ENCODE measurements at places on chromosomes 2 and 18. TPM values are rescaled to one million over a fixed set of nuclear protein-coding genes. Genes with fewer than 3 reads are reported as not detected.

GRCh38 chr2:228039752-228040534, 141.5 kb downstream of the SPHKAP start:
- no peaks in the 10 kb centered on the region for H3K36me3 ChIP-seq
- DNase-seq: no peak
- no peak overlapping the region for H3K4me3 ChIP-seq
- H3K4me1 ChIP-seq: no peaks in the 10 kb centered on the region
- no peak overlapping the region for H3K27ac ChIP-seq
- H3K27me3 ChIP-seq: no peaks in the 10 kb centered on the region

DNA sequence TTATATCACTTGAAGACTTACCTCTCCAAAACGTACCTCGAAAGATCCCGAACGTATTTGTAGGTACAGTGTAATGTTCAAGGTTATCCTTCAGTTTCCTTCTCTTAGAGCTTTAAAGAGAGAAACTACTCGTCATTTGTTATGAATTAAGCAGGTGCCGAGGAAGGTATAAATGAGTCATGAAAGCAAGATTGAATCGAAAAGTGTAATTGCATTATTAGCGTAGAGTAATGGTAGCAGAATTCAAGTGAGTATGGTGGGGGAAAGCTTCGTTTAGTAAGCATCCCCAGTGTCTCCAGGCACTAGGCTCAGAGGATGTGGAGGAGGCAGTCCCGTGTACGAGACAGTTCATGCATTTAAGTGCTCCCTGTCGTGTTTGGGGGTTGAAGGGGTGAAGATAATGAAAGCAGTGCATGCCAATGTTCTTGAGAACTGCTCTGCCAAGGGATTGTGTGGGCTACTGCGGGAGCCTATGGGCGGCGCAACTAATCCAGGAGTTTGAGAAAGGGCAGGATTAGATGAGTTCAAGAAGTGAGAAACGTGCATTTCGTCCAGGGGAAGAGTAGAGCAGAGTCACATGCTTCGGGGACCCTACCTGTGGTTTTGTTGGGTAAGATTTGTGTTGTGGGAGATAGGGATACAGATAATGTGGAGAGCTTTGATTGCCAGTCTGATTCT, 858 bp downstream of the POLR1B start:
- DNase-seq: peak; percentile 5
- H3K27me3 ChIP-seq: no peaks in the 10 kb centered on the region
- peaks cover 22% of the 10 kb centered on the region for H3K4me1 ChIP-seq
- H3K4me3 ChIP-seq: peak overlapping the region; percentile 71

DNA sequence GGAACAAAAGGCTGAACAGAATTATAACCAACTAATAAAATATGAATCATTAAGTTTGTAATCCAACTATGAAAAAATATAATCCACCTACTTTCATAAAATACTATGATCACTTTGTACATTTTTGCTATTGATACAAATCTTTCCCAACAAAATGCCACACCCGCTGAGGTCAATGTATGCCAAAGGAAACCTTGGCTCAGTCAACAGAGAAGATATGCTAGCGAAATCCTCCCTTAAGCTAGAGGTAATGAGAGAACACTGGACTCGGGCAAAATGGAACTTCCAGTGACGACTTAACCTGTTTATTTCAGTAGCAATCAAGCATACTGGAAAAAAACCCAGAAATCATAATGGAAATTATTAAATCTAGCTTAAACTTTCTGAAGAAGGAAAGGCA, 81.5 kb downstream of the NOL10 start:
- H3K4me1 ChIP-seq: peaks cover 4% of the 10 kb centered on the region
- DNase-seq: no peak
- no peaks in the 10 kb centered on the region for H3K27me3 ChIP-seq

- H3K36me3 ChIP-seq: no peaks in the 10 kb centered on the region
- no peak overlapping the region for H3K4me3 ChIP-seq
- no peaks in the 10 kb centered on the region for H3K4me1 ChIP-seq
- no peak overlapping the region for H3K27ac ChIP-seq
- no peak for DNase-seq
Observed at GRCh38 chr18:46313521-46313920, 209.3 kb downstream of the HAUS1 start.

GRCh38 chr2:119252186-119253113, 28.8 kb downstream of the STEAP3 start:
- H3K27ac ChIP-seq: no peak overlapping the region
- DNase-seq: no peak
- H3K4me3 ChIP-seq: no peak overlapping the region
- no peaks in the 10 kb centered on the region for H3K27me3 ChIP-seq

GRCh38 chr18:10374636-10375293, 79.7 kb upstream of the APCDD1 start:
- no peak overlapping the region for H3K4me3 ChIP-seq
- no peaks in the 10 kb centered on the region for H3K4me1 ChIP-seq
- H3K36me3 ChIP-seq: no peaks in the 10 kb centered on the region
- no peaks in the 10 kb centered on the region for H3K27me3 ChIP-seq
- DNase-seq: no peak

DNA sequence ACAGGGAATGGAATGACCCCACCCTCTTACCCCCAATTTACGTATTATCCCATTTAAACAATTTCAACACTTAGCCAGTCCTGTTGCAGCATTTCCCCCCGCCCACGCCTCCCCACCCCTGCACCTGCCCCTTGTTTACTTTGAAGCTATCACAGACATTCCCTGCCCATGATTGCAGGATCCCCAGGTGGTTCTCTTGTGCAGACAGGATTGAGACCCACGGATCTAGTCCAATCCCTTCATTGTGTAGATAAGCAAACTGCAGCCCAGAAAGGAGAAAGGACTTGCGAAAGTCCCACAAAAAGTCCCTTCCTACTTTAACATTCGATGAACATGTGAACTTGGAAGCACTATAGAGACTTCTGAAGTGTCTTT, 38.9 kb downstream of the TMEM17 start:
- H3K4me1 ChIP-seq: peaks cover 53% of the 10 kb centered on the region
- peak overlapping the region; percentile 43 for H3K27ac ChIP-seq
- no peak for DNase-seq
- no peaks in the 10 kb centered on the region for H3K27me3 ChIP-seq

GRCh38 chr2:133680343-133681049, 112.2 kb upstream of the NCKAP5 start:
- peaks cover 8% of the 10 kb centered on the region for H3K4me1 ChIP-seq
- no peak for DNase-seq
- no peaks in the 10 kb centered on the region for H3K36me3 ChIP-seq
- no peak overlapping the region for H3K27ac ChIP-seq
- no peaks in the 10 kb centered on the region for H3K27me3 ChIP-seq

- H3K4me3 ChIP-seq: no peak overlapping the region
- H3K27ac ChIP-seq: no peak overlapping the region
- H3K27me3 ChIP-seq: no peaks in the 10 kb centered on the region
- H3K4me1 ChIP-seq: no peaks in the 10 kb centered on the region
- H3K36me3 ChIP-seq: no peaks in the 10 kb centered on the region
Observed at GRCh38 chr2:73821227-73821626, 7.5 kb upstream of the STAMBP start.

GRCh38 chr2:143451642-143452281, 322.5 kb downstream of the ARHGAP15 start:
- DNase-seq: no peak
- no peaks in the 10 kb centered on the region for H3K36me3 ChIP-seq

DNA sequence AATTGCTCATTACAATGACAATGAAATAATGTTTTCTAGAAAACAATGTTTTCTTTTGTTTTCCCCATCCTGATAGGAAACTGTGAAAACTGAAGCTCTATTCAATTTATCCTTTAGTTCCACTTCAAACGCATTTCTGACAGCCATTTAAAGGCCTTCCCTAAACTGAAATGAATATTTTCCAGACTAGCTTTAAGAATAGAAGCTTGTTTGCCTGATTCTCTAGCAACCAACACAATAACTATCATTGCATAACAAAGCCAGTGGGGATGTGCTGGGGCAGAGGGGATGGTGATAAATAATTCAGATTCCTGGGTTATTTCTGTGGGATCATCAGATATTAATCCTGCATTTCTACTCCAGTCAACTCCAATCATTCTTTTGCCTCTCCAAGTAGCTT, 427.1 kb downstream of the RND3 start:
- H3K27ac ChIP-seq: no peak overlapping the region
- DNase-seq: no peak
- no peaks in the 10 kb centered on the region for H3K4me1 ChIP-seq
- H3K36me3 ChIP-seq: no peaks in the 10 kb centered on the region
- no peaks in the 10 kb centered on the region for H3K27me3 ChIP-seq

DNA sequence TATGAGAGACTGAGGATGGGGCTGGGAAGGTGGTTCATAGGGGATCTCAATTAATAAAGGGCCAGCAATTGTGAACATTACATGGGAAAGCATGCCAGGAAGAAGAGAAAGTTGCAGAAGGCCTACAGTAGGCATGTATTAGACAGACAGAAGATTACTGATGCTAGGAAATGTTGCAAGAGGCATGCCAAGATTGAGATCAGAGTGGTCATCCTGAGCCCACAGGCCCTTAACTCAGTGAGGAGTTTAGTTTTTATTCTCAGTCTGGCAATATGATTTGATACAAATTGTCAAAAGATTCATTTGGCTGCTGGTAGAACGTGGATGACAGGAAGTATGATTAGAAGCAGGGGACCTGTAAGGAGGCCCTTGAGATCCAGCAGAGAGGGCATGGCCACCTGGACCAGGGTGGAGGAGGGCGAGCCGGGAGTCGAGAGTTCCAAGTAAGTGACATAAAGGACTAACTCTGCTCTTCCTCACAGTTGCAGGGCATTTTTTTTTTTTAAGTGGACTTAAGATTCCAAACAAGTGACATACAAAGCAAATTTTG, 54.9 kb downstream of the EPHA4 start:
- H3K4me3 ChIP-seq: no peak overlapping the region
- no peaks in the 10 kb centered on the region for H3K36me3 ChIP-seq
- DNase-seq: no peak
- H3K27me3 ChIP-seq: no peaks in the 10 kb centered on the region

- no peak overlapping the region for H3K4me3 ChIP-seq
- H3K27ac ChIP-seq: no peak overlapping the region
- no peaks in the 10 kb centered on the region for H3K27me3 ChIP-seq
- no peak for DNase-seq
- H3K36me3 ChIP-seq: no peaks in the 10 kb centered on the region
Observed at GRCh38 chr18:44632469-44633145, 48.1 kb upstream of the SETBP1 start.

DNA sequence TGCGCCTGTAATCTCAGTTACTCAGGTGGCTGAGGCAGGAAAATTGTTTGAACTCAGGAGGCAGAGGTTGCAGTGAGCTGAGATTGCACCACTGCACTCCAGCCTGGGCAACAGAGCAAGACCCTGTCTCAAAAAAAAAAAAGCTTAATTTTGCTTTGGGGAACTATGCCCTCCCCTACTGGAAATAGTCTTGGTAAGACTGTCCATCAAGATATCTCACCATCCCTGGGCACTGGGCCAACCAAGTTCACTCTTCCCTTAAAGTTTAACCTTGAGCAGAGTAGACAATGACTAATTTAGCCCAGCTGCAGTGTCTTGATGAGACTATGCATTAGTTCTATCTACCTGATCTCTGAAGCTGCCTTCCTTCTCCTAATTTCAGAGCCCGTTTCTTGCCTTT, 44.7 kb downstream of the ASXL2 start:
- H3K4me1 ChIP-seq: peaks cover 10% of the 10 kb centered on the region
- no peak for DNase-seq
- H3K4me3 ChIP-seq: no peak overlapping the region
- H3K27me3 ChIP-seq: no peaks in the 10 kb centered on the region

DNA sequence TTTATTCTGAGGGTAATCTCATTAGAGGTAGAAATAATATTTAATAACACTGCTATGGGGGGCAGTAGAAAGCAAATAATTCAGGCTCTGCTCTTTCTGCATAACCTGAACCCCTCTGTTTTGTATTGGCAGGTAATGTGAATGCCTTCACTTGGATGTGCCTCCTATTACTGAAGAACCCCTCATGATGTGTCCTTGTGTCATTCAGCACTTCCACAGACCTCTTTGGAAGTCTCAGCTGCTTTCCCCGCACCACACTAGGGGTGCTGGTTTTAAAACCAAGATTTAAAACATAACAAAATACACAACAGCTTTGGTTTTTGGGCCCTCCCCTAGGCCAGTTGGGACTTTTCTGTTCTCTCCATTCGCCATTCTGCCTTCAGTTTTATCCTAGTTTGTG, 281.7 kb upstream of the MC4R start:
- no peaks in the 10 kb centered on the region for H3K27me3 ChIP-seq
- no peaks in the 10 kb centered on the region for H3K36me3 ChIP-seq
- no peak for DNase-seq
- no peak overlapping the region for H3K27ac ChIP-seq

- no peak overlapping the region for H3K27ac ChIP-seq
- DNase-seq: no peak
- H3K36me3 ChIP-seq: no peaks in the 10 kb centered on the region
Observed at GRCh38 chr2:179181002-179181401, 83.6 kb downstream of the SESTD1 start.

- no peaks in the 10 kb centered on the region for H3K27me3 ChIP-seq
- H3K4me3 ChIP-seq: no peak overlapping the region
- no peak overlapping the region for H3K27ac ChIP-seq
Observed at GRCh38 chr2:4012197-4012596, 308.8 kb downstream of the DCDC2C start.

DNA sequence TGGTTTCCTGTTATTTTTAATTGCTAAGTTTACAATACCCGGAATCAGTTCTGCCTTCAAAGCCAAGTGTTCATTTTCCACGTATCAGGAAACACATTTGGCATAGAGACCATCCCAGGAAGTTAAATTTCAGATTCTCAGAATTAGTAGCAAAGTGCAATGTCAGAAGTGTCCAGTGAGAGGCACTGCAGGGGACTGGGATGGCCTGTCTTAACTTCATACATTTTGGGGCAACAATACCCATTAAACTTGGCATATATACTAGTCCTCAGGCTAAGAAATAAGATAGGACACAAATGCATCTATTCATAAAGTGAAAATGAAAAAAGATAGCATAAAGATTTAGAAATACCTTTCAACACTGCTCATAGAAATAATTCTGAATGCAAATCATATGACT, 1.5 kb upstream of the IL1RL2 start:
- H3K4me1 ChIP-seq: no peaks in the 10 kb centered on the region
- H3K27ac ChIP-seq: no peak overlapping the region
- no peak for DNase-seq
- H3K4me3 ChIP-seq: no peak overlapping the region
- H3K27me3 ChIP-seq: no peaks in the 10 kb centered on the region
- H3K36me3 ChIP-seq: no peaks in the 10 kb centered on the region

- no peak overlapping the region for H3K27ac ChIP-seq
- no peak for DNase-seq
- H3K4me1 ChIP-seq: no peaks in the 10 kb centered on the region
- no peak overlapping the region for H3K4me3 ChIP-seq
- H3K27me3 ChIP-seq: no peaks in the 10 kb centered on the region
Observed at GRCh38 chr2:182142062-182142461, 156.4 kb downstream of the PPP1R1C start.

GRCh38 chr2:26400723-26401122, 997 bp upstream of the DRC1 start:
- H3K36me3 ChIP-seq: no peaks in the 10 kb centered on the region
- no peak for DNase-seq
- peaks cover 4% of the 10 kb centered on the region for H3K4me1 ChIP-seq
- no peak overlapping the region for H3K27ac ChIP-seq
- H3K27me3 ChIP-seq: no peaks in the 10 kb centered on the region

Gene SCYGR5
- total RNA-seq: not detected

Gene FOXD4L1
- total RNA-seq: not detected

Gene REG1A
- total RNA-seq: not detected

Gene DSG1
- not detected for total RNA-seq

Gene PRSS56
- not detected for total RNA-seq

Gene EVX2
- total RNA-seq: not detected
